GM23248 (cell line): ENCODE measurements at places on chromosomes 1 and 21. TPM values are rescaled to one million over a fixed set of nuclear protein-coding genes. Genes with fewer than 3 reads are reported as not detected.

DNA sequence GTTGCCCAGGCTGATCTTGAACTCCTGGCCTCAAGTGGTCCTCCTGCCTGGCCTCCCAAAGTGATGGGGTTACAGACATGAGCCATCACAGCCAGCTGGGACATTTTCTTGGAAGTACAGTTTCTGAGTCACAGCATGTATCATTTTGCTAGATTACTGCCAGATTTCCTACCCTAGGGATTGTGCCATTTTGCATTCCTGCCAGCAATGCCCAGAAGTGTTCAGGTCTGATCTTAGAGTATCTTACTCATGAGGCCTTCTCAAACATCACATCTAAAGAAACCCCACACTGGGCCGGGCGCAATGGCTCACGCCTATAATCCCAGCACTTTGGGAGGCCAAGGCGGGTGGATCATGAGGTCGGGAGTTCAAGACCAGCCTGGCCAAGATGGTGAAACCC is 10.2 kb downstream of the BMP8A start:
- peak; percentile 89 for DNase-seq

DNA sequence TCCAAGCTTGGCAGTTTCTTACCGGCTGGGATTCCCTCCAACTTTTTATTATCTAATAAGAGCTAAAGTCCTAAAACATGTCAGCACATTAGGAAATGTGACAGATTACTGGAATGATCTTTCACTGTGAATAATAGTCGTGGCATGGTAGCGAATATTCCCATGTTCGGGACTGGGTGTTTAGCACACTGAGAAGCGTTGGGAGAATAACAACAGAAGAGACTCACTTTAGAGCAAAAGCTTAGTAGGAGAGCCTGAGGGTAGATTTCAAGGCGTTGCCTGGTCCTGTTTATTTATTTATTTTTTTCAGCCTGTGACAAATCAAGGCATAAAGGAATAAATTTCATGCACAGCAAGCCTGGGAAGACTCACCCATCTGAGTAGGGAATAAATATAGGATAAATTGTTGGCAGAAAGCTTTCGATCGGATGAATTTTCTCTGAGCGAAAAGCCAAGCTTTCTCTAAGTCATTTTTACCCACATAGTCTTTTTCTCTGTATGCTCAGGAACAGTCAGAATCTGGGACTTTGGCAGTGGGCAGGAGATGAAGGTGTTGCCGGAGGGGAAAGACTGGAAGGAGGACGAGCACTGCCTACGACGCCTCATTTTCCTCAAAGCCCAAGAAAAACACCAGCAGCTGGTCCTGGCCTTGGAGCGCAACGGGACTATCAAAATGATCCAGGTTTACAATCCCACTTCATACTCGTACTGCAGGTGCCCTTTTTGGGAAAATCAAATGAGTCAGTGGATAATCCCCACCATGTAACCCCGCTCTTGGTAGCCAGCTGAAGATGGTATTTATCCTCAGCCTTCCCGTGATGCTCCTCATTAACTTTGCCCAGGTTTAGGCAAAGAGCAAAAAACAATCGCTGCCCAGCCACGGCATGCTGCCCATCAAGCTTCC is 97.2 kb downstream of the WDR64 start:
- peak; percentile 77 for DNase-seq

GRCh38 chr21:42685036-42685435 is 31.6 kb downstream of the PDE9A start:
- peak; percentile 42 for DNase-seq

GRCh38 chr21:31629972-31630711 is 29.4 kb upstream of the SOD1 start:
- peak; percentile 30 for DNase-seq

- DNase-seq: peak; percentile 56
These were observed 372.1 kb upstream of the B3GALT2 start for GRCh38 chr1:193558491-193559028.

DNA sequence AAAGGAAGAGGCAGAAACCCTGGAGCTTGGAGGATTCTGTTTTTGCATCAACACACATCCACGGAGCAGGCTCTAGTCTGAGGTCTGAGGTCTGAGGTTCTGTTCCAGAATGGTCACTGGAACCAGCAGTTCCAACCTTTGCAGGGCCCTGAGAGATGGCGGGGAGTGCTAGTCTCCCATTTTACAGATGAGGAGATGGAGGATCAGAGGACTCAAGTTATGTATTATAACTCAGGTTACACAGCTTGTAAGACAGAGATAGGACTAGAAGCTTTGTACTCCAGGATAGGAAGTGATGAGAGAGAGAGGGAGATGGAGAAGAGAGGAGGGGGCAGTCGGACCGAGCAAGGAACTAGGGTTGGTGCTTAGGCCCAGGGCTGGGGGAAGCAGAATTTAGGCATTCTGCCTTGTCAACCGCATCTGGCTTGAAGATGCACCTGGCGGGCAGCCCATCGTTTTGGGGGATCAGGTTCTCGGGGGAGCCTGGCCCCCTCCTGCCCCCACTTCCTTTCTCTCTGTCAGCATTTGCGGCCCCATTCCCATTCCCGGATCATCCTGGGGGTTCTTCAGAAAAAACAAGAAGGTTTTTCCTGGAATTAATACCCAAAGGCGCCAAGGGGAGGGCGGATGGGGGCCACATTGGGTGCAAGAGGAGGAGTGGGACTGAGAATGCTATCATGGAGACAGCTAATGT is 5.6 kb downstream of the PEAR1 start:
- DNase-seq: no peak

DNA sequence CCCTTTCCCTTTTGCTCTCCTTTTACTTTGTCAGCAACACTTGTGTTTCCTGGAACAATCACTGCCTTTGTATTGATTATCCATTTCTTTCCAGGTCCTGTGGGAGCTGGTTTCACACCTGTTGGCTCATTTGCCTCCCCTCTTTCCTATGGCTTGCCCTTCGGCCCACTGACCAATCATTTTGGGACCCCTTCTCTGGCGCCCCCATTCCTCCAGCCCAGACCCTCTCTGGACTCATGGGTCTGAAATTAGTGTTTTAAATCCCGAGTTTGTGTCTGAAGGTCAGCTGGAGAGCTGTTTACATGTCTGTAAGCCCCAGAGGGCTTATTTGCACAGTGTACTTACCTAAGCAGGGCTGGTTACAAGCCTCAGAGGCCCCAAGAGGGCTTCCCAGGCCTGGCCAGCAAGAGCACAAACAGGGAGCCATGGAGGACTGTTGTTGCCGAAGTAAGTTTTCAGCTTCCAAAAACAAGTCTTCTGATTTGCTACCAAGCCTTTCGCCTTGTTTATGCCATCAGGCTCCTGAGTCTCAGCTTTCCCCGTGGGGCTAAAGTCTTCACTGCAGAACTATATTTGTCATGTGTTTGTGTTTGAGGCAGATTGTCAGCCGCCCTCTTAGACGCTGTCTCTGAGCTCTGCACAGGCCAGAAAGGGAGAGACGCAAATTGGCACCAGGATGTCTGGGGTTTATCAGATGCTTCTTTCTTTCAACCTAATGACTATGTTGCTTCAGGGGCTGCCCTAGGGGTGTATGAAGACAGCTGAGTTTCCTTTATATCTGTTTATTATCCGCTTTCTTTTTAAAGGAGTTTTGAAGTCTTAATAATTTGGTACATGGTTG is 93.0 kb downstream of the ATP1A1 start:
- DNase-seq: no peak

DNA sequence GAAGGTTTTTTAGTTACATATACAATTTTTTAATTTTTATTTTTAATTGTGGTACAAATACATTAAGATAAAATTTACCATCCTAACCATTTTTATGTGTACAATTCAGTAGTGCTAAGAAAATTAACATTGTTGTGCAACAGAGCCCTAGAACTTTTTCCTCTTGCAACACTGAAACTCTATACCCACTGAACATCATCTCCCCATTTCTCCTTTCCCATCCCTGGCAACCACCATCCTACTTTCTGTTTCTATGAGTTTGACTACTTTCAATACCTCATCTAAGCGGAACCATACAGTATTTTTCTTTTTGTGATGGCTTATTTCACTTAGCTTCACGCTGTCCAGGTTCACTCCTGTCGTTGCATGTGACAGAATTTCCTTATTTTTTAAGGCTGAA is 54.1 kb downstream of the PALMD start:
- no peak for DNase-seq

DNALI1 gene
- polyA plus RNA-seq: 1.2 and 2.1 TPM in 2 replicates

PAQR6 gene
- polyA plus RNA-seq: 0.38 and 0.81 TPM in 2 replicates

KANK4 gene
- 0.29 and 0.38 TPM in 2 replicates for polyA plus RNA-seq

RYR2 gene
- polyA plus RNA-seq: not detected in 2 replicates

TFF2 gene
- not detected in 2 replicates for polyA plus RNA-seq

BRINP3 gene
- not detected in 2 replicates for polyA plus RNA-seq
